ENCODE measurements at places on chromosomes 4 and X.

DNA sequence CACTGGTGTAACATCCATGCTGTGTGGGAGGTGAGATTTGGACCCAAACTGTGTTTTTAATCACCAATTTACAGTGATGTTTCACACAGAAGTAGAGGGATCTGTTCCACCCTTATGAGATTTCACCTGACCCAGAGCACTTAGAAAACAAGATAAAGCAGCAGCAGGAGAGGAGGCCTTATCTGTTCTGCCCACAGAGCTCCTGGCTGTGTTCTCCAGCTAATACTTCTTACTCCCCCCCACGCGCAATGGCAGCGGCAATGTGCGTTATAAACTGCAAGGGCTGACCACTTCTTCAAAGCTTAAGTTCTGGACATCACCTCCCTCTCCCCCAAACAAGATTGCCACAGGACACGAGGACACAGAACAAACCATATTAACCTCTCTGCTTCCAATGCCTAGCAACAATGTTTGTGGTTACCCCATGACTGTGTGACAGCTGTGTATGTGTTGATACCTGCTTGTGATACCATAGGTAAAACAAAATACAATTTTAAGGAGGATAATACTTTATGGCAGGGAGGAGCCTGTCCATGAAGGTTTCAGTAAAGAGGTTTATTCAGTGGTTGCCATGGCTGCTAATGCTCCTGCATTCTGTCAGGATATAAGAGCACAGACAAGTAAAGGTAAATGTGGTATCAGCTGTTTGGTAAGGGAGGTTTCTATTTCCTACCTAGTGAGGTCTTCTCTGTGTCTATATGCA lies 210.0 kb downstream of the SOWAHB start:
- DNase-seq, result no peak

- no peak for DNase-seq
Measured at GRCh38 chr4:183399126-183399522, 45.3 kb upstream of the CDKN2AIP start.

- no peak for DNase-seq
Measured at GRCh38 chr4:170011921-170012628, 14.1 kb downstream of the MFAP3L start.

GRCh38 chr4:122827879-122828601 lies 1.4 kb downstream of the FGF2 start:
- peak; percentile 35 for DNase-seq

GRCh38 chr4:73583666-73584065 lies 36.6 kb downstream of the RASSF6 start:
- no peak for DNase-seq

DNA sequence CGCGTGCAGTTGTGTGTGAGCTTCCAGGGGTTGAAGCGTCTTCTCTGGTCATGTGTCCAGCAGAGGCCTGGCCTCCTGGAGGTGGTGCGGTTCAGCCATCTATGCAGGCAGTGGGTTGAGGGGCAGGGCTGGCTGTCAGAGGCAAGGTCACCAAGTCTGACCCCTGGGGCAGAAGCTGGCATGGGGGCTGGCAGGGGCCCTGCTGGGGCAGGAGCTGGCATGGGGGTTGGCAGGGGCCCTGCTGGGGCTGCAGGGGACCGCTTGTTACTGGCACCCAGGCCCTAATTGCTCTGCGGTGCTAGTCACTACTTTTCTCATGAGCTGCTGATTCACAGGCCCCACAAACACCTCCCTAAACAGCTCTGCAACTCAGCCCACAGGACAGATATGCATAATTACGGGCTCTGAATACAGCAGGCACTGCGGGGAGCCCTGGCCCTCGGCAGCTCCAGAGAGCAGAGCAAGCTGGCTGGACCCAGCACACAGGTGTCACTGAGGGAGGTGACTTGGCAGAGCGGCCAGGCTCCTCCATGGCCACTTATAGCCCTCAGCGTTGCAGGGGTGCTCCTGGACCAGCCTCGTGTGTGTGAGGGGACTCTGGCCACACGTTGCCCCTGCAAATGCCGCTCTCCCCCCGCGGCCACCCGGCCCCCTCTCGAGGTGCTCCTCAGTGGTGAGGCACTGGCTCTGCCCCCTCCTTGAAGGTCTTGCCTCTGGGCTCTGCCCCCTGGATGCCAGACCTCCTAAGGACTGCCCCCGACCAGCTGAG lies 32.7 kb downstream of the CPLX1 start:
- no peak for DNase-seq

DNA sequence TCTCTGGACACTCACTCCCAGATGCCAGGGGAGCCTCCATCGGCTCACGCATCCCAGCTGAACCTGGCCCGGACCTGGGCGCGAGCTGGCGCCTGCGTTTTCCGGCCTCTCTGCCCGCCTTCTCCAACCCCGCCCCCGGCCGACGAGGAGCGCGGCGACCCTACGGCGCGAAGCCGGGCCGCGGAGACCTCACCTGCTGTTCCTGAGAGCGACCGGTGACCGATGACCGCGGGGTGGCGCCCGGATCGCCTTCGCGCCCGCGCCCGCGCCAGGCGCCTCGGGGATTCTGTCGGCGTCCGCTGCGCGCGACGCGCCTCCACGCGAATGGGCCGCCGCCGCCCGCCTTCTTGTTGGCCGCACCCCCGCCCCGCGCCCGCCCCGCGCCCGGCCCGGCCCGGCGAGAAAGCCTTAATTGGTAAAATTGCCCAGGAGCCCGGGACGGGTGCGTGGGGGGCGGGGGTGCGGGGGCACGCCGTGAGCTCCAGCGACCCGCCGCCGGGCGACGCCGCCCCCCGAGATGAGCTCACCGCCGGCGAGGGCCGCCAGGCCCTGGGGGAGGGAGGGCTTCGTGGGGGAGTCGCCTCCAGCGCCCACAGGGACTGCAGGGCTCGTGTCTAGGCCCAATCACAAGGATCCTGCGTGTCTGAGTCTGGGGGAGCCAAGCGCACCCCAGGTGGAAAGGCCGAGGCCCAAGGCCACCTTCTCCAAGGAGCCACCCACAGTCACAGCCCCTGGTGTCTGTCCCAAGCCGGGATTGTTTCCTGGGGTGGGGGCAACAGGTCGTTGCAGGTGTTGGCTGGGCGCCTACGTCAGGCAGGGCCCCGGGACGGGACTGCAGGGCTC lies at the start of gene FLNA:
Gene FLNA, minus strand, starts transcription at position 322 of the 843 bp plus-strand sequence. CDS start 3,389 bp downstream, outside the sequence.
- no peak for DNase-seq

- no peak for DNase-seq
Measured at GRCh38 chr4:151432654-151433053, 23.7 kb downstream of the FHIP1A start.

All from hematopoietic multipotent progenitor cell (in vitro differentiated cells).